Activated T-helper 17 cell treated with anti-CD3 and anti-CD28 coated beads, Interleukin-2, amount 50 U/mL, for 72 hours (primary cell): ENCODE measurements at places on chromosomes 1 and 21.

DNA sequence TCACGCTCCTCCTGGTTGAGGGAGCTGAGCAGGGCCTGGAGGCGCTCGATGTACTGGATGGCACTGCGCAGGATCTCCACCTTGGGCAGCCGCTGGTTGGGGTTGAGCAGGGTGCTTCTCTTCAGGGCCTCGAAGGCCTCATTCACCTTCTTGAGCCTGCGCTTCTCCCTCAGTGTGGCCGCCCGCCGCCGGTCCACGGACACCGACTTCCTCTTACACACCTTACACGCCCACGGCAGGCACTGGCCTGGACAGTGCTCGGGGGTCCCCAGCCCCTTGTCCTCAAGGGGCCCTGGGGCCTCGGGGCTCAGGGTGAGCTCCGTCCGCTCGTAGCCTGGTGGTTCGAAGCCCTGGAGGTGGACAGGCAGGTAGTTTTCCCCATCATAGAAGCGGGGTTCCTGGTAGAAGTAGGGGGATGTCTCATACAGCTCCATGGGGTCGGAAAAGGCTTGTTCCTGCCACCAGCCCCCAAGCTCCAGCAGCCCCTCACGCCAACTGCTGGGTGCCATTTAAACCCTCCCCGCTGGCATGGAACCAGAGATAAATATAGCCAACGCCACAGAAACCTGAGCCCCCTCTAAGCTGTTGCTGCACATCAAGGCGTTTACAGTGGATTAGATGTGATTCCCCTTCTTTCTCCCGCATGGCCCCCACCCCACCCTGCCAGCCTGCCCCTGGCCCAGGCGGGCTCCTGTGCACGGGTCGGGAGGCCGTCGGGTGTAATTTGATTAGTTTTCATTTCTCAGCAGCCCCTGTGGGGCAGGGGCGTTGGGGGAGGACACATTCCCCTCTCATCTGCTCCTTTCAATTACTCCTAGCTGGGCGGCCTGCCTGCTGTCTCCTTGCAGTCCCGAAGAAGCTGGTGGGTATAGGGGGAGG, at the start of gene MYOG:
TSS of gene MYOG (minus strand) at position 485 of the 879 bp plus-strand sequence. CDS start at position 434, 51 bp downstream.
- no peak for ATAC-seq

GRCh38 chr1:197152662-197153061, 6.2 kb upstream of the ASPM start:
- ATAC-seq = no peak

GRCh38 chr1:33032126-33032869, 4.4 kb downstream of the AK2 start:
- ATAC-seq = no peak

GRCh38 chr1:47751996-47752451, 245.2 kb downstream of the TRABD2B start:
- no peak for ATAC-seq

DNA sequence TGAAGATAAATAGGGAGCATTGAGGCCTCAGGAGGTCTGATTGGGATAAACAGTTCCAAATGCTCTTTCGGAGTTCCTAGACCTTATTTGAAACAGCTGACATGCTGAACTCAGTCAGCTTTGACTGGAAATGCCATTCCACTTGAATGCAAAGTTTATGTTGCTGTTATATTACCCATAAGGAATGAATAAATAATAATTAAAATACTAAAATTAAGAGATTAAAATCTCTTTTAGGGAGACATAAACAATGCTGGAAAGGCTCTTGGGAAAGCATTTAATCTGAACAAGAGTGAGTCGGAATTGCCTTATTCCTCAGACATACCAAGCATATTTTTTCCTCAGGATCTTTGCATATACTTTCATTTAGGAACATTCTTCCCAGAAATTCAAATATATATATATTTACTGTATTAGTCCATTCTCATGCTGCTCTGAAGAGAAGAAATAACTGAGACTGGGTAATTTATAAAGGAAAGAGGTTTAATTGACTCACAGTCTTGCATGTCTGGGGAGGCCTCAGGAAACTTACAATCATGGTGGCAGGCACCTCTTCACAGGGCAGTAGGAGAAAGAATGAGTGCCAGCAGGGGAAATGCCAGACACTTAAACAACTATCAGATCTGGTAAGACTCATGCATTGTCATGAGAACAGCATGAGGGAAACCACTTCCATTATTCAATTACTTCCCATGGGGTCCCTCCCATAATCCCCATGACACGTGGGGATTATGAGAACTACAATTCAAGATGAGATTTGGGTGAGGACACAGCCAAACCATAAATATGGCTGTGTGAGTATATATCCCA, 318.2 kb upstream of the PLXNA2 start:
- no peak for ATAC-seq

GRCh38 chr1:203204756-203205155, 18.3 kb upstream of the CHI3L1 start:
- no peak for ATAC-seq

DNA sequence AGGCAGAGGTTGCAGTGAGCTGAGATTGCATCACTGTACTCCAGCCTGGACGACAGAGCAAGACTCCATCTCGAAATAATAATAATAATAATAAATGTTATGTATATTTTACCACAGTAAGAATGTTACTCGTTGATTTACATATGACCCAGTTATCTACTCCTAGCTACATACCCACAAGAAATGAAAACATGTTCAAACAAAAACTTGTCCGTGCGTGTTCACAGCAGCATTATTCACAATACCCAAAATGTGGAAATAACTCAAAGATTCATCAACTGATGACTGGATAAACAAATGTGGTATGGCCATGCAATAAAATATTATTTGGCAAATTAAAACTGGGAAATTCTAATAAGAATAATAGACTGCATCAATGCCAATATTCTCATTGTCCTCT, 31.7 kb upstream of the ENSA start:
- ATAC-seq = no peak

- ATAC-seq = peak; percentile 41
These were observed 1.7 kb downstream of the PTP4A2 start for GRCh38 chr1:31936278-31936980.

DNA sequence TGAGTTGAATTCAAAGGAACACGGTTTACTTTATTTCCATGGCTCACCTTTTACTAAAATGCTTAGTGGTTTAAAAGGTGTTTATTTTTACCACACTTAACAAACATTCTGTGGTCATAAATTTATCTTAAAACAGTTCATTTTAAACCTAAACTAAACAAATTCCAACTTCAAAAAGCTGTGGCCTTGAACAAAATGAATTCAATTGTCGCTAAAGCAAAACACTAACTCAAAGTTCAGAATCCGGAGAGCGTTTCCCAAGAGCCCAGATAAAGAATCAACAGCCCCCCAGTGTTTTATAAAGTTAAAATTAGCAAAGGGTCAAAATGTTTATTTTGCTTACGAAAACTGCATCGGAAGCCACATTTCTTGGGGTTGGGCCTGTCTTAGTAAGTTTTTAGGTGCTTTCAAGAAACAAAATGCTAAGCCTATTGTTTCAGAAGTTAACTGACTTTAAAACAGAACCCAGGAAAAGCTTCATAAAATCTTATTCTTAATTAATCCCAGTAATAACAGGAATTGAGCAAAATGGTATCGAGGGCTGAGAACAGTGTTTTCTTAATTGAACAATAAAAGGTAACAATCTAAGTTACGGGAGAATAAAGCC, 1.3 kb downstream of the PUM1 start:
- no peak for ATAC-seq

DNA sequence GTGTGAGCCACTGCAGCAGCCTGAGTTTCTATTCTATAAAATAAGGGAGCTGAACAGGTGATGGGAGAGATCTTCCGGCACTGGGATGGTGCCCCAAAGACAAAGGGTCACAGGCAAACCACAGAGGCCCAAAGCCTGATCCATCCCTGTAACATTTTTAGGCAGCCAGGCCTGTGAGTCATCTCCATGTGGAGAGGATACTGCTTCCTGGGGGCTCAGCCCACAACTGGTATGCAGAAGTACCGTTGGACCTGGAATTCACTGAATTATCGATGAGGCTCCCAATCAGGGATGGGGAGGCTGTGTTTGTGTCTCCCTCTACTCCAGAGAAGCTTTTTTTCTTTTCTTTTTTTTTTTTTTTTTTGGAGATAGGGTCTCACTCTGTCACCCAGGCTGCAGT, 48.8 kb upstream of the WASF2 start:
- ATAC-seq = no peak

- no peak for ATAC-seq
These were observed 9.3 kb upstream of the TSNAX start for GRCh38 chr1:231519166-231519565.
